ENCODE measurements at places on chromosomes 12 and 14. TPM values are rescaled to one million over a fixed set of nuclear protein-coding genes. Genes with fewer than 3 reads are reported as not detected.

DNA sequence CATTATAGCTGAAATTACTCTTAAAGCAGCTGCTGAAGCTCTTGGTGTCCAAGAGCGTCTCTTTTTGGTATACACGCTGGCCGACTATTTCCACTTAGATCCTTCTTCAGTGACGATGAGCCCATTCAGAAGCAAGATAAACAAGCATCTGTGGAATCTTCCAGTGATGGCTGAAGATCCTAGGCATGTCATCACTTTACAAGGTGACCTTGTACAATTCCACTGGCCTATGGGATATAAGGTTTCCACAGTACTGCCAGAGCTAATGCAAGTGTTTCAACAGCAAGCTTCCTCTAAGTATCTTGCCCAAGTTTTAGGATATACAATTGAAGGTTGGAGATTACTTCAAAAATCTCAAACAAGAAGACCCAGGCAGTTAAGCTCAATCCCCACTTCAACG, 47.0 kb downstream of the INTS13 start:
- no peaks in the 10 kb centered on the region for H3K36me3 ChIP-seq
- no peak overlapping the region for H3K27ac ChIP-seq
- no peak for DNase-seq
- H3K4me1 ChIP-seq: no peaks in the 10 kb centered on the region

DNA sequence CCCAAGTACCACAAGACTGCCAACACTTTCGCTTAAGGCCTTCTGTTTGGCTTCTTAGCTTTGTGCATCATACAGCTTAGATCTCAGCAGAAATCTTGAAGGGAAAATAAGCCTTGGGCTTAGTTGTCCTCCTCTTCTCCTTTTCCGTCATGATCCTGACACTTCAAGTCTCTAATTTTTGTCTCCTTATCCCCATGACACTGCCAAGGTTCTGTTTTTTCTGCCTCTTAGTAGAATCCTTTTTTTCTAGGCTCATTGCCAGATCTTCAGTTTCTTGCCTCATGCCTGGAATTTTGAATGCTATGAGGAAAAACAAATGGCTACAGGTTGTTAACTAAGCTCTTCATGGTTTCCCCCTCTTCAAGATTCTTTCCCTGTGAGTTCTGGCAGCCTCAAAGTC, 450.4 kb downstream of the LRFN5 start:
- no peak overlapping the region for H3K27ac ChIP-seq
- no peaks in the 10 kb centered on the region for H3K36me3 ChIP-seq
- no peak overlapping the region for H3K4me3 ChIP-seq
- no peaks in the 10 kb centered on the region for H3K27me3 ChIP-seq
- H3K4me1 ChIP-seq: no peaks in the 10 kb centered on the region

The LRRC43 gene
- polyA plus RNA-seq: 1.4 TPM

The HOXC6 gene
- 9.1 TPM for polyA plus RNA-seq

DNA sequence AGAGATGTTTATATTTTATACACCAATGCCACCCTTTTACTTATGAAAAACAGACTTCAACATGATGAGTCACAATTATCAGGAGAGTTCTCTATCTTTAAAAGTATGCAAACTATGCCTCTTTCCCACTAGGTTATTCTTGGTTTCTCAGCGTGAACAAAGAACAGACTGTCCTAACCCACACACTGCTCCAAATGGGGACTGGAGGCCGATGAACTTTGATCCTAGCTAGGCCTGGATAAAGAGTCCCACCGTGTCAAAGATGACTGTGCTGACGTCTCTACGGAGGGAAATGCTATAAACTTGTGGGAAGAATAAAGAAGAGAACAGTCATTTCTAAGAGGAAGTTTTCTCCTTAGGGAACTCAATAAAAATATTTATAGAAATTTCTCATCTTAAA, 160.1 kb downstream of the EPS8 start:
- H3K4me1 ChIP-seq: peaks cover 7% of the 10 kb centered on the region
- no peak for DNase-seq
- H3K36me3 ChIP-seq: peaks cover 4% of the 10 kb centered on the region
- H3K4me3 ChIP-seq: no peak overlapping the region

The FAM222A gene
- 4.2 TPM for polyA plus RNA-seq

The RGS6 gene
- not detected for polyA plus RNA-seq

- H3K36me3 ChIP-seq: no peaks in the 10 kb centered on the region
- H3K27ac ChIP-seq: peak overlapping the region; percentile 83
- H3K4me3 ChIP-seq: no peak overlapping the region
- peaks cover 23% of the 10 kb centered on the region for H3K4me1 ChIP-seq
Observed at GRCh38 chr12:79408689-79409088, 282.1 kb downstream of the PAWR start.

- peak overlapping the region; percentile 14 for H3K4me3 ChIP-seq
- H3K4me1 ChIP-seq: no peaks in the 10 kb centered on the region
- H3K27me3 ChIP-seq: peaks cover 15% of the 10 kb centered on the region
- no peak for DNase-seq
Observed at GRCh38 chr14:20623798-20624197, 17.7 kb downstream of the OR6S1 start.

DNA sequence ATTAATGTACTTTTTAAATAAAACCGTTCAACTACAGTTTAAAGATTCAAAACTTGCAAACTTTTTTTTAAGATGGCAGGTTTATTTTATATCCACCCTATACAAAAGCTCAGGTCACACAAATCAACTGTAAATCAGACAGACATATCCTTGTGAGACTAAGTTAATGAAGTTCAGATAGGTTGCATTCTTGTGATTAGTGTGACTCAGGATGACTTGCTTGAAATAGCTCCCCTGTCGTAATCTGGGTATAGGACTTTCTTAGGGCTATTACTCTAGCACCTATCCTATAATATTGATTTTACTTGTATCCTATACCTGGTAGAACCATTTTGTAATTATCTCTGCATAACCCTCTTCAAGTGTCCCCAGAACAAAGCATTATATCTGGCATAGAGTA, 9.5 kb upstream of the PRKD1 start:
- H3K27ac ChIP-seq: no peak overlapping the region
- no peak for DNase-seq
- no peaks in the 10 kb centered on the region for H3K27me3 ChIP-seq
- no peaks in the 10 kb centered on the region for H3K36me3 ChIP-seq
- no peak overlapping the region for H3K4me3 ChIP-seq

The WNT1 gene
- not detected for polyA plus RNA-seq

DNA sequence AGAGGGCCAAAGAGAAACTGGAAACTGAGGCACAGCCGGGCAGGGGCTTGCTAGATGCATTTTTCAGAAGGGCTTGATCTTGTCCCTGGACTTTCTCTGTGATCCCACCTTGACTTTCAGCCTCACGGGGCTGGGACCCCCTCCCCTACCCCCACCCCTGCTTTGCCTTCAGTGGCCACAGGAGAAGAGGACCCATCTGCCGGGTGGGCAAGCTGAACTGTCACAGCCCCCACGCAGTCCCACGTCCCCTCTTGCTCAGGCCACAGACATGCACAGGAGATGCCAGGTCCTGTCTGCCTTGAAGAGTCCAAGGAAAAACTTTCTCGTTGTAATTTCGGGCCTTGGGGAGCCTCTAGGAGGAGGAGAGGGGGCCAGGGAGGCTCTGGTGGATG, 158.9 kb downstream of the KIF26A start:
- H3K4me1 ChIP-seq: peaks cover 3% of the 10 kb centered on the region
- H3K36me3 ChIP-seq: no peaks in the 10 kb centered on the region
- DNase-seq: no peak
- no peaks in the 10 kb centered on the region for H3K27me3 ChIP-seq
- H3K4me3 ChIP-seq: no peak overlapping the region

The KSR2 gene
- polyA plus RNA-seq: 0.15 TPM

DNA sequence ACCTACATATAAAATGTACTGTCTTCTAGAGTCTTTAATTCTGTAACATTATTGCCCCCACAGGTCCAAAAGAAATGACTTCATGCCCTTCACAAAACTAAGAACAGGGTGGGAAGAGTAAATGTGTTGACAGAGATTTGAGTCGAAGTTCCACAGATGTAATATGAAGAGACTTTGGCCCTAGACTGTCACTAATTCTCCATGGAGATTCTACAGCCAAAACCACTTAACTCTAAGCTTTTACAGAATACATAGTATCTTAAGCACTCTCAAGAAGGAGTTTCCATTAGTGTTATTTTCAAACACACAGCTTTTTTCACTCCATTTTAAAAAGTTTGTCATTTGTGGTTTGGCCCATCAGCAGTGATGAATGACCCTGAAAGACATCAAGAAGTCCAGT, 56.3 kb downstream of the ABCC9 start:
- H3K36me3 ChIP-seq: no peaks in the 10 kb centered on the region
- no peak overlapping the region for H3K27ac ChIP-seq
- H3K27me3 ChIP-seq: no peaks in the 10 kb centered on the region

DNA sequence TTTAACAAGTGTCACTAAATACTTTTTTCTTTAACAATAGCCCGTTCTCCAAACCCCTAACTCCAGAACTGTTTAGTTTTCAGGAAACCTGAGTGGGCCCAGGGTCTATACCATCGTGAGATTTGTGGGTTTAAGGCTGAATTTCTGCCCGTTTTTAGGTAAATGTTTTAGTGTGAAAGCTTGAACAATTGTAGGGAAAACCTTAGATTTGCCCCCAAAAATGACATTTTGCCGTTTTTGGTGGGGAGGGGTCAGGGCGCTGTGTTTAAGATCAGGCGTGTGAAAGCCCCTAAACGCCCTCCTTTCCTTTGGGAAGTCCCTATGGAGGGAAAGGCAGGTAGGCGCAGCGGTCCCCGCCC, 320 bp upstream of the PRPF39 start:
- H3K4me1 ChIP-seq: no peaks in the 10 kb centered on the region
- no peaks in the 10 kb centered on the region for H3K36me3 ChIP-seq
- H3K27me3 ChIP-seq: no peaks in the 10 kb centered on the region
- no peak overlapping the region for H3K27ac ChIP-seq
- DNase-seq: no peak

DNA sequence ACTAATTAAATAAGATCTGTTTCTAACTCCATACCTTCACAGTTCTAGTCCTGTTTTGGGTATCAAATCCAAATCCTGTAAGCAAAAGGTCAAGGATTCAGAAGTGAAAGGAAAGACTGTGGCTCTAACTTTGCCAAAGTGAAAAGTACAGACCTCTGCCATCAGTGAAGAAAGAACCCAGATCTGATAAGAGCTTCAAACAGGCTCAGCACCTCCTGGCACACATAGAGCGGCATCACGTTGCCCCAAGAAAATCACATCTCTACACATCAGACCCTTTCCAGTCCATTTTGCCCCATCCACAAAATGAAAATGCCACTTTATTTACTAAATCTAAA, 23.2 kb downstream of the CLIP1 start:
- H3K4me3 ChIP-seq: no peak overlapping the region
- H3K36me3 ChIP-seq: peaks cover 12% of the 10 kb centered on the region
- peaks cover 27% of the 10 kb centered on the region for H3K4me1 ChIP-seq
- DNase-seq: no peak
- H3K27me3 ChIP-seq: no peaks in the 10 kb centered on the region

DNA sequence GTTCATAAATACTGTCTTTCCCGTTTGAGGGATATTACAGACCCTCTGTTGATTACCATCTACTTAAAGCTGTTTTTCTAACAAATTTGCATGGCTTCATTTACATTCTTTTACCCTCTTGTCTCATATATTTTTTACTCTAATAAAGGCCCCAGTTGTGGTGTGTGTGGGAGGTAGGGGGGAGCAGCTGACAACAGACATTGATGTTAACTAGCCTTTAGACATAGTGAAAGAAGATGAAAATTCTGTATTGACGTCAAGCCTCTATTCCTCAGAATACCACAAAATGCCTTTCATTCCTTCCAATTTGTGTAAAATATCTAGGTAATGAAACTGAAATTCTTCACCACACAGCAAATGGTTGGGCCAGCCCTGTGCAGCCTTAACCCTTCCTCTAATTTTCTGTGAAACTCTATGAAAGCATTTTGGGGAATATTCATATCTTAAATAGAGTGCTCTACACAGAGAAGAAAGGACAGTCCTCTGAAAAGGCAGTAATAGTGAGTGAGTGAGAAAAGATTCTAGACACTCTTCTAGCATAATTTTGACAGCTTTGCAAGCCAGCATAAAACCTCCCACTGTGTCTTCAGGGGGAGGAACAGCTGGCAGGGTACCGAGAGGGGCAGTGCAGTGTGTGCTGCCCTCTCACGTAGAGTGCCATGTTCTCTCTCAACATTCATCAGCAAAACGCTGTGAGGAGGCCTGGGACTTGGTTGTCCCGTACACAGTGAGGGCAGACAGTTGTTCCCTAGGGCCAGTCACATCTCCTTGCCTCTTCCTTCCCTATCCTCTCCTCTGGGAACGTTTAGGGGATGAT, 20.1 kb upstream of the CERS5 start:
- H3K4me3 ChIP-seq: no peak overlapping the region
- H3K36me3 ChIP-seq: peaks cover 43% of the 10 kb centered on the region
- H3K27me3 ChIP-seq: no peaks in the 10 kb centered on the region

GRCh38 chr12:23781118-23781517, 168.4 kb downstream of the SOX5 start:
- no peak overlapping the region for H3K4me3 ChIP-seq
- DNase-seq: peak; percentile 8
- H3K27ac ChIP-seq: no peak overlapping the region
- H3K27me3 ChIP-seq: no peaks in the 10 kb centered on the region
- H3K4me1 ChIP-seq: no peaks in the 10 kb centered on the region

DNA sequence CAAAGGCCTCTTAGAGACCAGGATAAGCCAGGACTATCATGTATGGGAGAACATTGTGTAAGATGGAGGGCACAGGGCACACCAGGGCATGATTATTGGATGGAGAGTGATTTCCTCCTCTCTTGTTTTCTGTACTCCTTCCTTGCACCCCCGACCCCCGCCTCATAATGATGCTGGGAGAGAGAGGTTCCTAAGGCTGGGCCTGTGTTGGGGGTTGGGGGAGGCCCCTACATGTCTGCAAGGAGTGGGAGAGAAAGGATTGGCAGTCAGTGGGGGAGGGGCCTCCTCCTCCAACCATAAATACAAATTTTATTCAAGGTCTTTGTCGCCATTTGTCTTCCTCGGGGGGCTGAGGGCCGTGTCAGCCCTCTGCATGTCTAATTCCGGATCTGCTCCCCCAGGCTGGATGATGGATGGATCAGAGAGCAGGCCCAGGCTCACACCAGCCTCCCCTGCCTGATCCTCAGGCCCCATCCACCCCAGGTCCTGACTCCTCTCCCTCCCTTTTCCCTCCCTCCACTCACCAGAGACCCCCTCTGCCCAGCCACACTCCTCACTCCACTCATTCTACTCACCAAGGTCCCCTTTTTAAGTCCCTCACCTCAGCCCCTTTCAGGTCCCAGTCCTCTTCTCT, 2.0 kb upstream of the C1QL4 start:
- H3K4me3 ChIP-seq: no peak overlapping the region
- DNase-seq: no peak
- H3K27ac ChIP-seq: no peak overlapping the region
- H3K27me3 ChIP-seq: no peaks in the 10 kb centered on the region

The SERPINA9 gene
- polyA plus RNA-seq: not detected

DNA sequence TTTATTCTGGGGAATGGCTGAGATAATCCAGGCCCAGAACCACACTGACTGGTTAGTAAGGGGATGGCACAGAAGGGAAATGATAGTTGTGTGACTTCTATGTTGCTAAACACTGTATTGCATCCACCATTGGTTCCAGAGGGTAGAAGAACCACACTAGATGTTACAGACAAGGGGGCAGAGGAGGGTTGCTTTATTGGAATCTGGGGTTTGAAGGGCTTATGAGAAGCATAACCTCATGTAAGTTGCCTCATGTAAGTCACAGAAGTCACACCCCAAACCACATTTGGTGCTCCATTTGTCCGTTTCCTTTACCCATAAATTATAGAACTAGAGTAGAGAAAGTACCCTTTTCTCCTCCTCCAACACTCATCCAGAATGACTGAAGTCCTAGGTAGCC, 5.5 kb upstream of the PSMA6 start:
- no peaks in the 10 kb centered on the region for H3K36me3 ChIP-seq
- H3K27ac ChIP-seq: no peak overlapping the region
- DNase-seq: no peak

All from SK-N-SH (cell line).